T-helper 22 cell (primary cell): ENCODE measurements at places on chromosomes 3 and 15.

GRCh38 chr15:90009301-90010022, 8.3 kb downstream of the ZNF710 start:
- no peak for DNase-seq

GRCh38 chr3:72274493-72275330, 489.8 kb upstream of the PROK2 start:
- no peak for DNase-seq

DNA sequence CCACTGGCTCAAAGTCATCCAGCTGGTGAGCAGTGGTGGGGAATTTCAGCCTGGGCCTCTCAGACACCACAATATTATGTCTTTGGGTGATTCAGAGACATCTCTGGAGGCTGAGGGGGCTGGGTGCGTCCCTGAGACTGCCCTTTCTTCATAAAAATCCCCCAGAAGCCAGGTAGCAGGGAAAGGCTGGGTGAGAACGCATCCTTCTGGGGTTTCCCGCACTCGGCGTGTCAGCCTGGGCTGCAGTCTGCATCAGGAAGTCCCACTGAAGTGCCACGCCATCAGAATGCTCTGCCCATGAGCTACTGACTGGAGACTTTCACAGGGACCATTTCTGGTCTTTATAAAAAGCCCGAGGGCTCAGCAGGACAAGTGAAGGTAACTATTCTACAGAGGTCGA, 148.8 kb upstream of the SLC6A11 start:
- no peak for DNase-seq

DNA sequence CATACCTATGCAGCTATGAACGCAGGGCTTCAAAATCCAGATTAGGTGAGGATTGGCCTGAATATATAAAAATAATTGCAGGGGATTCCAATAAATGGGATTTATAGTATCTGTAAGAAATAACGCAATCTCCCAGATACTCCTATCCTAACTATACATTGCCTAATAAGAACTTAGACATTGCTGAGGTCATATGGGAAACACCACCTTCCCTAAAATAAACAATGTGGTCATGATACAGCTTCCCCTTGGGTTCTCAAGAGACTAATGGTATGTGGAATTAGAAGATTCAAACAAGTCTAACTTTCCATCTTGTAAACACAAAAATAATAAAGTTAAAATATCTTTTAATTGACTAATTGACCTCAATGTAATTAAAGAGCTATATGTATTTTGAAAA, 28.2 kb downstream of the UBE3A start:
- no peak for DNase-seq

- DNase-seq = no peak
Observed at GRCh38 chr15:43253431-43254403, 13.0 kb downstream of the TGM5 start.

GRCh38 chr15:82812994-82813393, 3.6 kb downstream of the WHAMM start:
- no peak for DNase-seq

- DNase-seq = no peak
Observed at GRCh38 chr3:37712918-37713817, 148.5 kb upstream of the CTDSPL start.

GRCh38 chr3:36992806-36993325, at the start of gene EPM2AIP1:
Gene EPM2AIP1 (minus strand): TSS chr3:36993131. CDS start chr3:36993077, 54 bp downstream.
- peak; percentile 99 for DNase-seq

DNA sequence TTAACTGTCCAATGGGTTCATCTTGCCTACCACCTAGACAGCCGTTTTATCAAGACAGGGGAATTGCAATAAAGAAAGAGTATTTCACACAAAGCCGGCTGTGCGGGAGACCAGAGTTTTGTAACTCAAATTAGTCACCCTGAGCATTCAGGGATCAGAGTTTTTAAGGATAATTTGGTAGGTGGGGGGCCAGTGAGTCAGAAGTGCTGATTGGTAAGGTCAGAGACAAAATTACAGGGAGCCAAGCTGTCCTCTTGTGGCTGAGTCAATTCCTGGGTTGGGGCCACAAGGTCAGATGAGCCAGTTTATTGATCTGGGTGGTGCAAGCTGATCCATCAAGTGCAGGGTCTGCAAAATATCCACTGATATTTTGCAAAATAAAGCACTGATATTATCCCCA, 29.9 kb upstream of the GPD1L start:
- DNase-seq = no peak

DNA sequence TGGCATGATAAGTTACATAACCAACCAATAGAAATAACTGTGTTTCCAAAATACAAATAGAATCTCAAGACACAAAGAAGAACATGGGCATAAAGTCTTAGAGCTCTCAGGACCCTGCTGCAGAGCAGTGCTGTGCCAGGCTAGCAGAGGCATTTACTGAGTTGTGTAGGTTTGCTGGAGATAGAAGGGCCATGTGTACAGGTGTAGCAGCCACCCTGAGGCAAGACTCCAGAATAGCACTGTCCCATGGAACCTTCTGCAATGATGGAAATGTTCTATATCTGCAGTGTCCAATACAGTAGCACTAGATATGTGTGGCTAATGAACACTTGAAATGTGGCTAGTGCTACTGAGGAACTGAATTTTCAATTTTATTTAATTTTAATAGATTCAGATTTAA, 267.0 kb upstream of the UMPS start:
- no peak for DNase-seq

- DNase-seq = no peak
Observed at GRCh38 chr3:138401834-138402233, 32.6 kb upstream of the ESYT3 start.

- no peak for DNase-seq
Observed at GRCh38 chr3:24388611-24389010, 106.0 kb downstream of the THRB start.

DNA sequence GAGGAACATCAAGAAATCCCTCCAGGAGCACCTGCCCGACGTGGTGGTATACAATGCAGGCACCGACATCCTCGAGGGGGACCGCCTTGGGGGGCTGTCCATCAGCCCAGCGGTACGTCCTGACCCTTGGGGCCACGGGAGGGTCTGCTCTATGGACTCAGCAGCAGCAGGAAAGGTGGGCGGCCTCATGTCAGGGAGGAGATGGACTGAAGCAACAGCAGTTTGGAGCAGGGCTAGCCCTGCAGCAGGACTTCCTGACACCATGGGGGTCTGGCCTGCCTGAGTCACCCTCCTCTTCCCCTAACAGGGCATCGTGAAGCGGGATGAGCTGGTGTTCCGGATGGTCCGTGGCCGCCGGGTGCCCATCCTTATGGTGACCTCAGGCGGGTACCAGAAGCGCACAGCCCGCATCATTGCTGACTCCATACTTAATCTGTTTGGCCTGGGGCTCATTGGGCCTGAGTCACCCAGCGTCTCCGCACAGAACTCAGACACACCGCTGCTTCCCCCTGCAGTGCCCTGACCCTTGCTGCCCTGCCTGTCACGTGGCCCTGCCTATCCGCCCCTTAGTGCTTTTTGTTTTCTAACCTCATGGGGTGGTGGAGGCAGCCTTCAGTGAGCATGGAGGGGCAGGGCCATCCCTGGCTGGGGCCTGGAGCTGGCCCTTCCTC, 24.2 kb downstream of the HDAC11 start:
- no peak for DNase-seq

- DNase-seq = no peak
Observed at GRCh38 chr3:113304102-113304501, 92.7 kb downstream of the BOC start.

DNA sequence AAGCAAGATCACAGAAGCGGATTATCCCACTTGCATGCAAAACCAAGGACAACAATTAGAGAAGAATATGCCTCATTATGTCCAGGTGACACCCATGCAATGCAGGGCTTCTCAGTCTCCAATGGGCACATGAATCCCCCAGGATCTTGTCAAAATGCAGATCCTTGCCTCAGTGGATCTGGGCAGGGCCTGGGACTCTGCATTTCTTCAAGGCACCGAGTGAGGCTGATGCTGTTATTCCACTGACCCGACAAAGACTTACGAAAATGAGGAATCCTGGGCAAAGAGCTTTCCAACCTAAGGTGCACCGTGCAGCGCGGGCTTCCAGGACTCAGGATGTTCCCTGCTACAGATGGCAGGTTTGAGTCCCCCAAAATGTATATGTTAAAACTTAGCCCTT, 99.2 kb downstream of the ATP10A start:
- DNase-seq = no peak
